Vagina (tissue), 2 donors: ENCODE measurements at places on chromosomes 13 and 19. TPM values are rescaled to one million over a fixed set of nuclear protein-coding genes. Genes with fewer than 3 reads are reported as not detected.

DNA sequence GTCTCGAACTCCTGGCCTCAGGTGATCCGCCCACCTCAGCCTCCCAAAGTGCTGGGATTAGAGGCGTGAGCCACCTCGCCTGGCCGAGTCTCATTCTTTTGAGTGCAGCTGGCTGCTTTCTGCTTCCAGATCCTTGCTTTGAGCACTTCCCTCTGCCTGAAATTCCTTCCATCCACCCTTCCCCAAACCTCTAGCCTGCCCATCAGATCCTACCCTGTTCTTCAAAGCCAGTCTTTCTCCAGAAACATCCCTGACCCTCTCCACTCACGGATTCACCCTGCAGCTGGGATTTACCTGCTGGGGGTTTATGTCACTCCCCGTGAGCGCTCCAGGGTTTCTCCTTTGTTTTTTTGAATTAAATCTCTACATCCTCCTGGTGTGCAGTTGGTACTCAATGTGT is 13.1 kb upstream of the NPAS1 start:
- H3K27ac ChIP-seq = no peak overlapping the region
- no peaks in the 10 kb centered on the region for H3K36me3 ChIP-seq
- no peak for DNase-seq
- H3K27me3 ChIP-seq = no peaks in the 10 kb centered on the region
- peaks cover 9% of the 10 kb centered on the region for H3K4me1 ChIP-seq

- H3K27me3 ChIP-seq = no peaks in the 10 kb centered on the region
- H3K4me3 ChIP-seq = no peak overlapping the region
- DNase-seq = no peak
- H3K4me1 ChIP-seq = no peaks in the 10 kb centered on the region
Measured at GRCh38 chr13:79775830-79776229, 294.9 kb downstream of the NDFIP2 start.

The PRKACA gene
- total RNA-seq = 28.0 TPM

DNA sequence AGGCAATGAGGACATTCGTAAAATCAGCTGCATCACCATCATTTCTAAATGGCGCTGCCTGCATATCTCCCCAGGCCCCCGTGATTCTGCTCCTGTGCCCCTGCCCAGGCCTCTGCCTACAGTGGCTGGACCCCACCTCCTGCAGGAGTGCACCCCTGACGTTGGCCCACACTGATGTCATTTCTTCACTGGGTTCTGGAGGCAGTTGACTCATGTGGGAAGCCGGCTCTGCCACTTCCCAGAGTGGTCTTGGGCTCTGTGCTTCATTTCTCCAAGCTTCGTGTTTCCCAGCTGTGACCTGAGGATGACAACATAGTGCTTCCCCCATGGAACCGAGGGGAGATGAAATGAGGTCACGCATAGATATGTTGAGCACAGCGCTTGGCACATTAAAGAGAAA is 19.9 kb downstream of the CCNE1 start:
- no peaks in the 10 kb centered on the region for H3K4me1 ChIP-seq
- DNase-seq = no peak
- H3K27ac ChIP-seq = no peak overlapping the region
- H3K4me3 ChIP-seq = no peak overlapping the region

The STAP2 gene
- 29.2 TPM for total RNA-seq

- H3K36me3 ChIP-seq = peaks cover 92% of the 10 kb centered on the region
- no peak overlapping the region for H3K4me3 ChIP-seq
- H3K27me3 ChIP-seq = no peaks in the 10 kb centered on the region
- H3K27ac ChIP-seq = no peak overlapping the region
- H3K4me1 ChIP-seq = peaks cover 10% of the 10 kb centered on the region
Measured at GRCh38 chr19:5590865-5591154, 23.1 kb upstream of the TINCR start.

The SULT2B1 gene
- total RNA-seq = 43.0 TPM

DNA sequence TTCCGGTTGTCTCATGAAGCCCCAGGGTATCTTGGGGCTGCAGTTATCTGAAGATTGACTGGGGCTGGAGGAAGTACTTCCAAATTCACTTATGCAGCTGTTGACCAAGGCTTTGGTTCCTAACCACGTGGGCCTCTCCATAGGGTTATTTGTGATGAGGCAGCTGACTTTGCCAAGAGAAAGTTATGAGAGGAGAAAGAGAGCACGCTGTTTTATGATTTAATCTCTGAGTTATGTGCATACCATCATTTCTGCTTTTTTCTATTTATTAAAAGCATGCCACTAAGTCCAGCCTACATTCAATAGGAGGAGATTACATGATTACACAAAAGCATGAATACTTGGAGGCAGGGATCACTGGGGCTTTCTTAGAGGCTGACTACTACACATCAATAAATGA is 215.5 kb downstream of the NHLRC3 start:
- no peak overlapping the region for H3K4me3 ChIP-seq
- no peak for DNase-seq
- no peaks in the 10 kb centered on the region for H3K27me3 ChIP-seq
- no peaks in the 10 kb centered on the region for H3K36me3 ChIP-seq

The SHISA7 gene
- total RNA-seq = 0.25 TPM

The KANK2 gene
- total RNA-seq = 486 TPM

GRCh38 chr13:93147298-93147645 is 79.3 kb upstream of the GPC6 start:
- no peaks in the 10 kb centered on the region for H3K4me1 ChIP-seq
- no peak for DNase-seq
- H3K4me3 ChIP-seq = no peak overlapping the region
- H3K27me3 ChIP-seq = no peaks in the 10 kb centered on the region
- H3K36me3 ChIP-seq = no peaks in the 10 kb centered on the region

DNA sequence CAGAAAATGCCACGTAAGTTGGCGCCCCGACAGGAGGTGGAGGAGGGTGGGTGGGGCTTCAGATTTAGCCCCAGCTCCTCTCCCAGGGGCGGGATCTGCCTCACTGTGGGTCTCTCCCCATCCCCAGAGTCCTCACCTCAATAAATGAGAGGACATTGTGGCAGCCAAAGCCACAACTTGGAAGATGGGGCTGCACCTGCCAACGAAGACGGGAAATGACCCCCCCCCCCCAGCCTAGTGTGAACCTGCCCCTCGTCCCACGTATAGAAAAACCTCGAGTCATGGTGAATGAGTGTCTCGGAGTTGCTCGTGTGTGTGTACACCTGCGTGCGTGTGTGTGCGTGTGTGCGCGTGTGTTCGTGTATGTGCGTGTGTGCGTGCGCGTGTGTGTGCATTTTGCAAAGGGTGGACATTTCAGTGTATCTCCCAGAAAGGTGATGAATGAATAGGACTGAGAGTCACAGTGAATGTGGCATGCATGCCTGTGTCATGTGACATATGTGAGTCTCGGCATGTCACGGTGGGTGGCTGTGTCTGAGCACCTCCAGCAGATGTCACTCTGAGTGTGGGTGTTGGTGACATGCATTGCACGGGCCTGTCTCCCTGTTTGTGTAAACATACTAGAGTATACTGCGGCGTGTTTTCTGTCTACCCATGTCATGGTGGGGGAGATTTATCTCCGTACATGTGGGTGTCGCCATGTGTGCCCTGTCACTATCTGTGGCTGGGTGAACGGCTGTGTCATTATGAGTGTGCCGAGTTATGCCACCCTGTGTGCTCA is 1.5 kb upstream of the TRAPPC5 start:
- no peaks in the 10 kb centered on the region for H3K36me3 ChIP-seq
- H3K4me1 ChIP-seq = peaks cover 19% of the 10 kb centered on the region
- H3K4me3 ChIP-seq = no peak overlapping the region
- H3K27ac ChIP-seq = no peak overlapping the region

DNA sequence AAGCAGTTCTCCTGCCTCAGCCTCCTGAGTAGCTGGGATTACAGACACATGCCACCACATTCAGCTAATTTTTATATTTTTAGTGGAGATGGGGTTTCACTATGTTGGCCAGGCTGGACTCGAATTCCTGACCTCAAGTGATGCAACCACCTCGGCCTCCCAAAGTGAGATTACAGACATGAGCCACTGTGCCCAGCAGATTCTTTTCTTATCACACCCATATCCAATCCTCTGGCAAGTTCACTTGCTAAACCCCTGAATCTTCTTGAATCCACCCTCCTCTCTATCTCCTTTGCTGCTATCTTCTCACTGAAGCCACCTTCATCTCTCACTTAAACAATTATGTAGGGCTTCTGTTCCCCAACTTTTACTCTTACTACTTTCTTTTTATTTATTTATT is 17.5 kb downstream of the TMEM143 start:
- DNase-seq = no peak
- no peak overlapping the region for H3K27ac ChIP-seq
- H3K4me3 ChIP-seq = no peak overlapping the region
- H3K36me3 ChIP-seq = no peaks in the 10 kb centered on the region
- H3K4me1 ChIP-seq = no peaks in the 10 kb centered on the region

GRCh38 chr19:5460748-5461147 is 5.5 kb downstream of the ZNRF4 start:
- no peak overlapping the region for H3K27ac ChIP-seq
- H3K4me3 ChIP-seq = no peak overlapping the region
- no peaks in the 10 kb centered on the region for H3K4me1 ChIP-seq
- no peaks in the 10 kb centered on the region for H3K36me3 ChIP-seq

DNA sequence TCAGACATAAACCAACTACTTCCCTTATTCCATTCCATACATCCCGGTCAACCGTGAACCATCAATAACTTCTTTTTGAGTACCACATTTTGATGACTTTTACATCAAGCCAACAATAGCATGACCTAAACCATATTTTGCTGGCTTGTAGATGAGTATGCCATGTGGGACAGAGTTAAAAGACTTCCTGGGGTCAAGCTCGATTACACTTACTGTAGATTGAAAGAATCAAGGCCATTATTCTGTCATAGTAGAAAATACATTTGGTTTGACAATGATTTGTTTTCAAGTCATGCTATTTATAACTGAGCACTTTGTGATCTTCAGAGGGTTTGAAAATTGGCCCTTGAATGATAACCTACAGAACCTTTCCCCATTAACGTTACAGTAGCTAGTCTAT is 1086.9 kb upstream of the PCDH20 start:
- H3K36me3 ChIP-seq = no peaks in the 10 kb centered on the region
- no peak overlapping the region for H3K4me3 ChIP-seq
- H3K27ac ChIP-seq = no peak overlapping the region

The CCDC70 gene
- total RNA-seq = not detected

GRCh38 chr19:44552324-44552723 is 22.8 kb upstream of the CEACAM20 start:
- no peaks in the 10 kb centered on the region for H3K4me1 ChIP-seq
- H3K4me3 ChIP-seq = no peak overlapping the region
- DNase-seq = no peak
- H3K27me3 ChIP-seq = no peaks in the 10 kb centered on the region
- no peak overlapping the region for H3K27ac ChIP-seq

DNA sequence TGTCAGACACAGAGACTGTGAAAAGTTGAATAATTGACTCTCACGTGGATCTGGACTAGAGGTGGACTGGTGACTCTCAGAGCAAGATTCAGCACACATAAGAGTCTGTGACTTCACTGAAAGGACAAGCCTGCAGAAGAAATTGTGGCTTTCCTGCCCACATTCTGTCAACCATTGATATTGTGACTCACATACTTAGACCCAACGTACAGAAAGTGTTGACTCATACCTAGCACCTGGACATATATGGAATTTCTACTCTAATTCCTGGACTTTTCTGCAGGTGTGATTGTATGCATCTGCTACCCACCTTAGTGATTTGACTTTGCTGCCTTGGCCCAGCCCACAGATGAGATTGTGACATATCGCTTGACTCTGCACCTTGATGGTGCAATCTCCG is 15.6 kb upstream of the ZNF730 start:
- DNase-seq = no peak
- no peaks in the 10 kb centered on the region for H3K36me3 ChIP-seq
- no peak overlapping the region for H3K4me3 ChIP-seq
- no peaks in the 10 kb centered on the region for H3K27me3 ChIP-seq
